ENCODE measurements at places on chromosomes 7 and 10. TPM values are rescaled to one million over a fixed set of nuclear protein-coding genes. Genes with fewer than 3 reads are reported as not detected.

DNA sequence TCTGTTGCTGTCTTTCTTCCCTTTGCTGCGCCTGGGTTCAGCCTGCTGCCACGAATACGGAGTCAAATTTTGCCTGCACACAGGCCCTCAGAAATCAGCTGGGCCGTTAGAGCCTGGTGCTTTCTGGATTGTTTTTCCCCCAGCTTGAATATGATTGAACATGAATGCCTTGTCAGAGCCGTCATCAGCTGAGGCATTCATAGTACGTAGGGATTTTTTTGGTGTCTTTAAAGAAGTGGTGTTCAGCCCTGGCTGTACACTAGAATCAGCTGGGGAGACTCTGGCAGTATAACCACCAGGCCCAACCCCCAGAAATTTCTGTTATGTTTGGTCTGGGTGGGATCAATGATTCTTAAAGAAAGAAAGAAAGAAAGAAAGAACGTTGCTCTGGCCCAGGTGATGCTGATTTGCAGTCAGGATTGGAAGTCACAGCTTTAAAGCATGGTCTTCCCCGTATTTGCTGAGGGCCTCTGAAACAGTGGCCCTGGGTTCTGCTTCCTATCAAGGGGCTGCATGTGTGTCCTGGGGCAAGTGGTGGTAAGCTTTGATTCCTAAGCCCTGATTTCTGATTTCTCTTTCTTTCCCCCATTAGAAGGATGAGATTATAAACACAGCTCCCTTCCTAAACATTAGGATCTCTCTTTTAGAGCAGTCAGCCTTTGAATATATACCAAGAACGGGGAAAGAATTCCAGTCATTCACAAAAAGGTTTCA lies 24.7 kb downstream of the NUB1 start:
- H3K36me3 ChIP-seq = peaks cover 2% of the 10 kb centered on the region
- no peak for DNase-seq

TCTN3 gene
- 16.2 TPM for total RNA-seq

DNA sequence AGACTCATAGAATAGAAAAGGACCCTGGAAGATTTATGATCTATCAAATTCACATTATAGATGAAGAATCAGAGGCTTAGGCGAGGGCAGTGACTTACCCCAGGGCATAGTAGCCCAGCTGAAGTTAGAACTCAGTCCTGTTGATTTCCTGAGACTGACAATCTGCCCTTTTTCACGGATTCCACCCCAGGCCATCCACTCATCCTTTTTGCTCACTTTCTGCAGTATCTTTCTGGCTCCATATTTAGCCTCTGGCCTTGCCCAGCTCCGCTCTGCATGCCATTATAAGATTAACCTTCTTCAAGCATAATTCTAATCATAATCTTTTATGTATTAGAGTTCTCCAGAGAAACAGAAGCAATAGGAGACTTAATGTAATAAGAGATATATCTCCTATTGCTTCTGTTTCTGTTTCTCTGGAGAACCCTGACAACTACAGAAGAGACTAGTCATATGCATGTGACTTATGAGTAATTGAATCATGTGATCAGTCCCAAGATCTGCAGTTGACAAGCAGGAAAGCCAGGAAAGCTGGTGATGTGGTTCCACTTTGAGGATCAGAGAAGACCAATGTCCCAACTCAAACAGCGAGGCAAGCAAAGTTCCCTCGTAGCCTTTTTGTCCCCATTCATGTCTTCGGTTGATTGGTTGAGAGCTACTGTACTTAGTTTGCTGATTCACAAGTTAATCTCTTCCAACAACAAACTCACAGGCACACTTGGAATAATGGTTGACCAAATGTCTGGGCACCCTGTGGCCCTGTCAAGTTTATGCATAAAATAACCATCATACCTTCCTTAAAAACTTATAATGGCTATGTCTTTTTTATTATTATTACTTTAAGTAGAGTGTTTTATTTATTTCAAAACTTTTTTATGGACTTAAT lies 412.1 kb downstream of the SUGCT start:
- H3K27me3 ChIP-seq = no peaks in the 10 kb centered on the region
- no peaks in the 10 kb centered on the region for H3K4me1 ChIP-seq

- H3K27me3 ChIP-seq = no peaks in the 10 kb centered on the region
- no peaks in the 10 kb centered on the region for H3K36me3 ChIP-seq
- DNase-seq = no peak
- peaks cover 23% of the 10 kb centered on the region for H3K4me1 ChIP-seq
- peak overlapping the region; percentile 3 for H3K27ac ChIP-seq
Observed at GRCh38 chr7:70334871-70335270, 736.6 kb downstream of the AUTS2 start.

GRCh38 chr10:49369216-49370162 lies 26.4 kb downstream of the DRGX start:
- no peaks in the 10 kb centered on the region for H3K36me3 ChIP-seq
- no peak overlapping the region for H3K27ac ChIP-seq
- no peak for DNase-seq
- H3K4me1 ChIP-seq = no peaks in the 10 kb centered on the region
- H3K4me3 ChIP-seq = no peak overlapping the region

DNA sequence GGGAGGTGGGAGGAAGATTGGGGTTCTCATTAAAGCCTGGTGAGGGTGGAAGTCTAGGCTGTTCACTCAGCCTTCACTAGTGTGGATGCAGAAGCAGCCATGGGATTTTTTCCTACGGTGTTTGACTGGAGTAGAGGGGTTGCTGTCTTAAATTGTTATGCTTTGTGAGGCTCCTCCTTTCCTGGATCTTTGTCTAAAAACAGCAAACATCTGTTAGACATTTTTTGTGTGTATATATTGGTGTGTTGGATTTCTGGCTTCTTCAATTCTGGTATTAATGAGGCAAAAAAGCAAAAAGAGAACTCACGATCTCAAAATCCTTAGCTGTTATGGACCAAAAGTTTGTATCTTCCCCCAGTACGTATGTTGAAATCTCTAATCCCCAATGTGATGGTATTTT lies 28.2 kb downstream of the MEOX2 start:
- no peaks in the 10 kb centered on the region for H3K27me3 ChIP-seq
- no peak for DNase-seq
- H3K36me3 ChIP-seq = no peaks in the 10 kb centered on the region

- peak; percentile 49 for DNase-seq
- peaks cover 4% of the 10 kb centered on the region for H3K27me3 ChIP-seq
- no peaks in the 10 kb centered on the region for H3K4me1 ChIP-seq
- H3K4me3 ChIP-seq = no peak overlapping the region
- H3K27ac ChIP-seq = no peak overlapping the region
Observed at GRCh38 chr7:150909200-150909995, 57.1 kb downstream of the AOC1 start.

- H3K27me3 ChIP-seq = no peaks in the 10 kb centered on the region
- H3K4me1 ChIP-seq = no peaks in the 10 kb centered on the region
- no peak overlapping the region for H3K27ac ChIP-seq
- DNase-seq = no peak
- H3K4me3 ChIP-seq = no peak overlapping the region
- no peaks in the 10 kb centered on the region for H3K36me3 ChIP-seq
Observed at GRCh38 chr10:124289851-124290795, 128.6 kb downstream of the OAT start.

DNA sequence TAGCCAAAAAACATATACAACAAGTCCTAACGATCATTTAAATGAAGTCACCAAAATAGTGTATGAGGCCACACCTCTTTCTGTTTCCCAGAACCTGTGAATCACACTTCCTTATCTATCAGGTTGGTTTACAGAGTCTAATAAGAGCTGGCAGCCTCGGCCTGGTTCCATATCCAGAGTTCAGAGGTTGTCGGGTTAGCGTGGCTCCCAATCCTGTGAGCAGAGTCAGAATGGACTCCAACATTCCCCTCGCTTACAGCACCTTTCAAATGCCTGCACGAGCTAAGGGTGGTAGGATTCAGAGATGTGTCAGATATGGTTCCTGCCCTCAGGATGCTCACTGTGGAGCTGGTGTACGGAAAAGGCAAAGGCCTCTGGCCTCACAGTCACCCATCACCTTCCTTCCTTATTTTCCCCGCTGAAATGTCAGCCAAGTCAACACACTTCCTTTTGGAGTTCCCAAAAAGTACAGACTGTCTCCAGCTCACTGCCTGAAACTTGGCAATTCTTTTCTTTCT lies 6.0 kb downstream of the IL15RA start:
- peak overlapping the region; percentile 38 for H3K27ac ChIP-seq
- H3K4me1 ChIP-seq = peaks cover 1% of the 10 kb centered on the region
- no peak overlapping the region for H3K4me3 ChIP-seq
- no peaks in the 10 kb centered on the region for H3K27me3 ChIP-seq

GRCh38 chr7:135917721-135918120 lies 59.4 kb downstream of the MTPN start:
- H3K27ac ChIP-seq = no peak overlapping the region
- no peak overlapping the region for H3K4me3 ChIP-seq
- peaks cover 4% of the 10 kb centered on the region for H3K36me3 ChIP-seq
- H3K4me1 ChIP-seq = no peaks in the 10 kb centered on the region
- no peak for DNase-seq
